Cardiac fibroblast (primary cell): ENCODE measurements at places on chromosomes 6 and 20.

- no peak for DNase-seq
These were observed 60.9 kb upstream of the EIF2S2 start for GRCh38 chr20:34172926-34173325.

DNA sequence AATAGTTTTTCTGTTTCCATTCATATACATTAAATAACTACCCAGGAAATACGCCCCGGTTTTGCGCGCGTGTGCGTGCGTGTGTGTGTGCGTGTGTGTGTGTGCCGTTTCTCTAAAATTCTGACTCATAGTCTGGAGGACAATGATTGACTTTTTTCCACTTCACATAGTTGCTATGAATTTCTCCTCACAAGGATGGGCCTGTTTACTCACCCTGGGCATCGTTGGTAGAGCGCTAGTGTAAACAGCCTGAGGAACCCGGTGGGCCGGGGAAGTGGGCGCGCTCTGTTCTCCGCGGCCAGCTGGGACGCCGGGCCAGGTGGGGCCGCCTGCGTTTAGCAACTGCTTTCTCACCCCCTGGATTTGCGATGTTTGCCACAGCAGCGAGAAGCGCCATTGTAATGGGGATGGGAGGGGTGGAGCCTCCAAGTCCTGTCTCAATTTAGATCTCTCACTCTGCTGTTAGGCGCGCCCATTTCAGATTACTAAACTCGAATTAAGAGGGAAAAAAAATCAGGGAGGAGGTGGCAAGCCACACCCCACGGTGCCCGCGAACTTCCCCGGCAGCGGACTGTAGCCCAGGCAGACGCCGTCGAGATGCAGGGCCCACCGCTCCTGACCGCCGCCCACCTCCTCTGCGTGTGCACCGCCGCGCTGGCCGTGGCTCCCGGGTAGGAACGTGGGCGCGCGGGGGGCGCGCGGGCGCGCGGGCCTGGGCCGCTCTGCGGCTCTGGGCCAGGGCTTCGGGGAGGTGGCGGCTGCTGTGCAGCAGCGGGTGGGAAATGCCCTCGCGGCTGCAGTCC lies at the start of gene CD109:
Gene CD109, plus strand, starts transcription at position 585 of the 803 bp plus-strand sequence. Its CDS starts 13 bp downstream, at position 598.
- peak; percentile 81 for DNase-seq

GRCh38 chr6:1317302-1317815 lies 5.5 kb downstream of the FOXQ1 start:
- DNase-seq = no peak

DNA sequence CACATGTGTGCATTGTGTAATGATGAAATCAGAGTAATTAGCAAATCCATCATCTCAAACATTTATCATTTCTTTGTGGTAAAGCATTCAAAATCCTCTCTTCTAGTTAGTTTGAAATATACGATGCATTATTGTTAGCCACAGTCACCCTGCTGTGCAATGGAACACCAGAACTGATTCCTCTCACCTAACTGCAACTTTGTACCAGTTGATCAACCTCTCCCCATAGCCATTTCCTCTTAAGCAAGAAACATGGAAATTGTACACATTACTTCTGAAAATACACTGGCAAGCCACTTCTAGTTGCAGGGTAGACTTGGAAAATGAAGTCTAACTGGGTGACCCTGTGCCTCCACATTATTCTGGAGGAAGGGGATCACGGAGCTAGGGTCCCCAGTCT lies 58.1 kb upstream of the ESR1 start:
- DNase-seq = no peak

DNA sequence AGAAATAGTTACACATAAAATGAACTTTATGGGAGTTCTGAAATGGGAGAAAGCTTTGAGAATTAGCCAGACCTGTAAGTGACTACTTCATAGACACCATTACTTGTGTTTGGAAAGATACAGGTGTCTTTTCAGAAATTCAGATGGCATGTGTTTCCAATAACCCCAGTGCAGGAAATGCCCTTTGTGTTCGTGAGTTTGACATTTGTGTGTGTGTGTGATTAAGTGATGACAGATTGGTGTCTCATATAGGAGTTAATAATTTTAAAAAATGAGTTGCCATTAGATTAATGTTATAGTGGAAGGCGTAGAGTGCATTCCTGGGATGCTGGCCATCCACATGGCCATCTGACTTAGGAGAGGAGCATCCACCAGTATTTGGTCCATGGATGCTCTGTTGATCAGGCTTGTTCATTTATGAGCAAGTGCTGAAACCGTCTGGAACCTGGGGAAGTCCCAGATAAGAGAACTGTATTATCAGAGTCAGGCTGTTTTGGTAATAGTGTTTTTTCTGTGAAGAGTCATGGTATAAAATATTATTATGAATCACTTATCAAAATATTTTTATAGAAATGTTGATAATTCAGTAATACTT lies 3.1 kb downstream of the STK4 start:
- no peak for DNase-seq

- no peak for DNase-seq
These were observed 85.2 kb upstream of the ANKEF1 start for GRCh38 chr20:9949563-9949962.
